ENCODE measurements at places on chromosomes 2 and 18.

DNA sequence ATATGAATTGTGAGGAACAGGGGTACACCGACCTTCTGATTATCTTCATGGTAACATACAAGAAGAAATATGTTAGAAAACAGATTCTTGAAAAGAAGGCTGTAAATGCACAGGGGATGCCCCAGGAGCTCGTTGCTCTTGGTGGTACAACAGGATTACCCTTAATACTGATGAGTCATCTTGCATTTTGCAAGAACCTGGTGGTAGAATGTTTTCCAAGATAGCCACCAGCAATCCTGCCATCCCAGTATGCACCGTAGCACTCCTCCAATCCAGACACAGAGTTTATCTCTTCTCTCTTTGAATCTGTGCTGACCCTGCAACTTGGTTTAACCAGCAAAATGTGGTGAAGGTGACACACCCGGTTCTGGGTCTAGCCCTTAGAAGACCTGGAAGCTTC lies 238.3 kb downstream of the EN1 start:
- no peak for DNase-seq

DNA sequence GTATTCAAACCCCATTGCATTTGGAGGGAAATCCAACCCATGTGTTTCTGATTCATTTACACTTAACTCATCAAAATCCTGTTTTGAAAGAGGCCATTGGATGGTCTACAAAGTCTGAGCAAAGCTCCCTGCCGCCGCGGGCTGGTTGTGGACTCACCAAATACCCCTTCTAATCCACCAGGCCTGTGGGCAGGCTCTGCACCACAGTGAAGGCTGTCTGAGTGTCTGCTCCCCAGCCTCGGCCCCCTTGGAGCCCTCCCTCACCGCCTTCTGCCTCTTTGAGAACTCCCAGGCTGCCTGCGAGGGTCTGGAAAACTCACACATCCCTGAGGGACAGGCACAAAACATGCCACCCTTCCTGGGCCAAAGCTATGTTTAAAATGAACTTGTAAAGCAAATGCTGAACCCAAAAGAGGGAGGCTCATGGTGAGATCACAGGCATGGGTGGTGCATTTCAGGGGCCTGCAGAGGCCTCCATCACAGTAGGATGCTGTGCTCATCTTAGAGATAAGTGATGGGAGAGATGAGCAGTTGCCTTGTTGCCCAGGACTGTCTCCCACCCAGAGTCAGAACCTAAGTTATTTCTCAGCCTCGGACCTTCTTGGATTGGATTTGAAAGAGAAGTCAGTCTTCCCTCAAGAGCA lies 225.0 kb downstream of the CYP26B1 start:
- no peak for DNase-seq

GRCh38 chr2:127517465-127517864 lies 8.8 kb downstream of the IWS1 start:
- no peak for DNase-seq

DNA sequence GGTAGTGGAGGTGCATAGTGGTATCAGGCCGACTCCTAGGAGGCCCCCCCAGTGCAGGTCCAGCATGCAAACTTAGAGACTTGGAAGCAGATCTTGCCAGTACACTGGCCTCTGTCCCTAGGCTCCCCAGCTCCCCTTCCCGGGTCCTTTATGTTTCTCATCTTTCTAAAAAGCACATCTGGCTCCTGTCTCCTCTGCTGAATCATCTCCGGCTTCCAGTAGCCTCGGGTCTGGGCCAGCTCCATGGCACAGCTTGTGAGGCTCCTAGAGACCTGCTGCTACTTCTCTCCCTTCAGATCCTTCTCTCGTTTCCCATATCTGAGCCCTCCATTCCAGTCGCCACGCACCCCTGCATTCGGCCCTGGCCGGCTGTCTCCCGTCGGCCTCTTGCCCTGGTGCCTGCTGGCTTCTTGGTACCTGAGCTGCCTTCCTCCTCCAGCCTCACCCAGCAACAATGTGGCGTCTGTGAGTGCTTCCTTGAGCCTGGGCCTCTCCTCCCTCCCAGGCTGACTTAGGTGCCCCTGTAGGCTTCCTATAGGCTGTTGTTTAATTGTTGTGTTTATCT lies 6.6 kb downstream of the TRAF3IP1 start:
- DNase-seq: no peak

GRCh38 chr18:79926715-79927606 lies 24.5 kb downstream of the SLC66A2 start:
- no peak for DNase-seq

GRCh38 chr18:23433360-23433759 lies 19.7 kb upstream of the RIOK3 start:
- no peak for DNase-seq

DNA sequence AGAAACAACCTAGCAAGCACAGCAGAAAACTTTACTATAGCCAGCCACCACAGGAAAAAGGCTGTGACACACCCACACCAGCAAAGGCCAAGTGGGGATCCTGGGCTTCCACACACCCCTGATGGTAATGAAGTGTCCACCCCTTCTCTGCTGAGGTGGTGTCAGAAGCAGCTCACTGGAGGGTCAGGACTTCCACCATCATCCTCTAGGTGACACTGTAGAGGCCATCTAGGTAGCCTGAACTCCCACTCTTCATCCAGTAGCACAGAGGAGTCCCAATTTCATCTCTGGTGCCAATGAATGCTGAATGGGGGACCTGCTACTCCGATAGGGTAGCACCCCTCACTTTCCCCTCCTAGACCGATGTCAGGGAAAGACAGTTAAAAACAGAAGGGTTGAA lies 1544.4 kb downstream of the LRP1B start:
- DNase-seq: no peak

DNA sequence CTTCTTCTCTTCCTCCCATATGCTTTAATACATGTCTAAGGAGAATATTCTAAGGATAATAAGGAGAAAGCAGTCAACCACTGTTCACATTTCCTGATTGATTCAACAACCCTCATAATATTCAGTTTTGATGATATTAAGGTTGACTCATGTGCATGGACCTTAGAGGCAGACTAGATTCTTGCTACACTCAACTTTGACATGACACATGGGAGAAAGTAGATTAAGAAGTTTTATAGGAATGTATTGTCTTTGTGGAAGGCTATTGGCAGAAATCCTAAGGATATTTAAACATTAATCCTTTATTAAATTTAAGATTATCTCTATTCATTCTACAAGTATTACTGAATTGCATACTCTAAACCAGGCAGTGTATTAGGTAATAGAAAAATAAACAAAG lies 309.1 kb upstream of the CYRIA start:
- DNase-seq: no peak

DNA sequence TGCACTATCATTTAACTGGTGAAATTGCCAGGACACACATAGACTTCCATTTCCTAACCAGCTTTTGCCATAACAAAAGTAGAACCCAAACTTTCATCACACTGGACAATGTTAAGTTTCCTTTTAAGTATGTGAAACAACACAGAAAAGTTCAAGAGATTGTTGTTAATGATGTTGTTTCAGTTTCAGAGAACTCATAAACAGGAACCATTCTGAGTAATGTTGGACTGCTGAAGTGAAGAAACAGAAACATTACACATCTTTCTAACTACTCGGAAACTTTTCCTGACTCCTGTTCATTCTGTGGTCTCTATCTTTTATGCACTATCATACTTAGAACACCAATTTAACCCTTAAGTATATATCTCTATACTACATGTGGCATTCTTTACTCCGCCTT lies 179.2 kb downstream of the RIT2 start:
- DNase-seq: no peak

- DNase-seq: no peak
These were observed 434.4 kb downstream of the TNS1 start for GRCh38 chr2:217568289-217568971.

DNA sequence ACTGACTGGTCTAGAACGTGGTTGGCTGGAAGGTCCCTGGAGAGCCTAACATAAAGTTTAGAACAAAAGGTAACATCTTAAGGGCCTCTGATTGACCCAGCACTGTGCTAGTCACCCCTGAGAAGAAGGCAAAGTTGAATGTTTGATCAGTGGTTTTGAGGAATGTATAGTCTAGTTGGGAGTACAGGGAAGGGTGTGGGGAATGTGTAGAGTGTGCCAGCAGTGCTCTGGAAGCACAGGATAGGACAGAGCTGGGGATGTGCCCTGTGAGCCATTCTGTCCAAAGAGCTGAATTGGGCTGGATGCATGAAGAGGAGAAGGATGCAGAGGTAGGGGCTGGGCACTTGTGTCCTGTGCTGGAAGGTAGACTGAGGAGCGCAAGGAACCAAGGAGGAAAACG lies 41.0 kb upstream of the DOCK10 start:
- no peak for DNase-seq

DNA sequence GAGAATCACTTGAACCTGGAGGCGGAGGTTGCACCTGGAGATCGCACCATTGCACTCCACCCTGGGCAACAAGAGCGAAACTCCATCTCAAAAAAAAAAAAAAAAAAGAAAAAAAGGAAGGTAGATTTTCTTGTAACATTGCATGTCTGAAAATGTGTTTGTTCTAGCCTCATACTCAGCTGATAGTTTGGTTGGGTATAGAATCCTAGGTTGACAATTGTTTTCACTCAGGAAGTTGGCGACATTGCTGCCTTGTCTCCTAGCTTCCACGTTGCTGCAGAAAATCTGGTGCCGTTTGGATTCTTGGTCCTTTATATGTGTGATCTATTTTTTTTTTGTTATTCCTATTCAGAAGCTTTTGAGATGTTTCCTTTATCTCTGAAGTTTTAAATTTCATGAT lies 4.7 kb downstream of the ING5 start:
- no peak for DNase-seq

- DNase-seq: no peak
These were observed 1242.0 kb upstream of the ACVR2A start for GRCh38 chr2:146602856-146603255.

DNA sequence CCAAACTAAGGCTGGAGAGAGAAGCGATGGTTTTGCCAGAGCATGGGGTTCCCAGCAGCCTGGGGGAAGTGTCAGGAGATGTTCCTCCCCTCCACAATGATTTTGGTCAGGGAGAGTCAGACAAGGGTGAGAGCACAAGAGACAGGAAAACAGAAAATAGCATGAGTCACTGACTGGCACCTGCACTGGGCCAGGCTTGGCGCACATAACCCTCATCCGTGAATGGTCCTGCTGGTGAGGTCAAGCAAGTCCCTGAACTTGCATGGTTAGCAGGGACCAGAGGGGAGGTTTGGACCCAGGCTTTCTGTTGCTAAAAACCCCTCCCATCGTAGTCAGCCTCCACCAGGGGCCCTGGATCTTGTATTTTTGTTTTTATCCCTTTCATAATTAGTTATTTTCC lies 174.5 kb upstream of the MYT1L start:
- no peak for DNase-seq

DNA sequence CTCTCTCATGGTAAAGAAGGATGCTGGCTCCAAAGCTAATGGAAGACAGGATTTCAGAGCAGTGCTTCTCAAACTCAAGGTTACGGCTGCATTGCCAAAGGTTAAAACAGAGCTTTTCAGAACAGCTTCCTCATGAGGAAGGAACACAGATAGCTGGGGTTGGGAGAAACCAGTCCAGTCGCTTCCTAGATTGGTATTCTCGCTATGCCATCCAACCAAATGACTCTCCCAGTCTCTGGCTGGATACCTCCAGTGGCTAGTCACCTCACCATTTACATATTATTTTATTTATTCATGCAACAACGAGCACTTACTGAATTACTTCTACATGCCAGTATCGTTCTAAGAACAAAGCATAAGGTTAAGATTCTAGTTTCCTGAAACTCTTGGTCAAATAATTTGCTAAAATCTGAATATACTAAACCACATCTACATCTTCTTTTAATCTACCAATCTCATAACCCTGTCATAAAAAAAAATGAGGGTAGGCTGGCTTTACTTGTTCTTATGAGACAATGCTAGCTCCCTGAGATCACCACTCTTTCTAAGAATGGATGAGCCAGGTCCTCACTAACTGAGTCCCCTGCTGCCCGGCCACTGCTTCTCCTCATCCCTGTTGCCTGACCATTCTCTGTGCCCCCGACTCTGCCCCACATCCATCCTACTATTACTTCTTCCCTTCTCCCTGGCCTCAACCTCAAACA lies 20.4 kb downstream of the KDSR start:
- DNase-seq: no peak

DNA sequence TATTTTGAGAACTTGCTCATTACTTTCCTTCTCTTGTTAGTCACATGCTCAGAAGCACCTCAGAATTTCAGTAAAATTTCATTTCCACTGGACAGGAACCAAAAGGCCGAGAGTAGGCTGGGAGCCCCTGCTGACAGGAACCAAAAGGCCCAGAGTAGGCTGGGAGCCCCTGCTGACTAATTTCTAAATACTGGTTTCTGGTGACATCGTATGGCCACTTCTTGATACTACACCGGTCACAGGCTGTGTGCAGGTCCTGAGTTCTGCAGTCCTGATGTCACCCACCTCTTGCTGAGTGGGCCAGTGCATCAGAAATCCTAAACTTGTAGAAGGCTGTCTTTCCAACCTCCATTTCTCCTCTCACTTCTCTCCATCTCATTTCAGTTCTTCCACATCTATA lies 17.7 kb upstream of the EN1 start:
- DNase-seq: peak; percentile 0

GRCh38 chr2:131036696-131037397 lies 56.4 kb downstream of the FAM168B start:
- no peak for DNase-seq

- peak; percentile 50 for DNase-seq
These were observed 11.1 kb upstream of the SCG2 start for GRCh38 chr2:223613017-223613950.

DNA sequence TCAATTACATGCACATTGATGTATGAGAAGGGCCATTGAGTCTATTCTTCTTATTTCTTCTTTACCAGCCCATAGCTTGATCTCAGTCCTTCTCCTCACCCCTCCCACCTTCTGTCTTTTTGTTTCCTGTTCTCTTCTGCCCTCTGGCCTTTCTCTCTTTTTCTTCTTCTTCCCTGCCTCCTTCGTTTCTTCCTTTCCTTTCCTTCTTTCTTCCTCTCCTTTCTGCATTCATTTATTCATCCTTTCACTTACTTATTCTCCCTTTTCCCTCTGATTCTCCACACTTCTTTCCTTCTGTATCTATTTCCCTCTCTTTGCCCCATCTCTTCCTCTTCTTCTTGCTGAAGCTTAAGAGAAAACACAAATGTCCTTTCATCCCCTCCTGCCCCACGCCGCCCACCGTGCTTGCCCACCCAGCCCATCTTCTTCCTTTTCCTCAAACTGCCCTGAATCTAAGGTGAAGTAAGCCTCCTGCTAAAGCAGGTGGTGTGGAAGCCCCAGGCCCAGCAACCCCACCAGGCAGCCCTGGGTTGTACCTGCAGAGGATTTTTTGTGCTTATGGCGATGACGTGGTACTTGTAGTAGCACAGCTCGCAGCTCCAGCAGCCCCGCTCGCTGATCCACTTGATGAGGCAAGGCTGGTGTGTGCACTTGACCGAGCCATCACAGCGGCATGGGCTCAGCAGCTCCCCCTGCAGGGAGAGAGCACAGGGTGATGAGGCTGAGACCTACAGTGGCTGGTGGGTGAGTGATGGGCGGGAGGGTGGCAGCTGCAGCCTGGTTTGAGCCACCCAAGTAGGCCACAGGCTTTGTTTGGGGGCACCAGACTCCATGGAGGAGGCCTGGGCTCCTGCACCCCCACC lies 89.0 kb downstream of the MARCHF4 start:
- DNase-seq: no peak

GRCh38 chr18:524466-524865 lies 24.0 kb upstream of the COLEC12 start:
- no peak for DNase-seq

Measured in NCI-H1092 (cell line).